ENCODE measurements at places on chromosomes 2 and 18.

DNA sequence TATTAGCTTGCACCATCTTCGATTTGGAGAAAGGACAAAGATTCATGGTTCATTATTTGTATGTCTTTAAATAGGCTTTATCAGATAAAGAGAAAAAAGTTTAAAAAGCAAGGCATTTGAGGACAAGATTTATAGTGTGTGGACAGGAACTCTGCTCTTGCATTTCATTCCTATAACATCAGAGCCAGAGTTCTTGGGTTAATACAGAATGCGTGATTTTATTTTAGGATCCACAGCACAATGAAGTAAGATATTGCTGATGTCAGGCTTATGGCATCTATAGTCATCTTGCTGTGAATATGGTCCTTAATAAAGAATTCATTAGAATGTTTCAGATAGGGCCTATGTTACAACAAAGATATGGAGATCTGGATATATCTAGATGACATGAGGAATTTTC is 19.7 kb downstream of the RASGRP3 start:
- peak; percentile 84 for DNase-seq

GRCh38 chr18:76721207-76721996 is 101.0 kb upstream of the ZNF236 start:
- DNase-seq = no peak

DNA sequence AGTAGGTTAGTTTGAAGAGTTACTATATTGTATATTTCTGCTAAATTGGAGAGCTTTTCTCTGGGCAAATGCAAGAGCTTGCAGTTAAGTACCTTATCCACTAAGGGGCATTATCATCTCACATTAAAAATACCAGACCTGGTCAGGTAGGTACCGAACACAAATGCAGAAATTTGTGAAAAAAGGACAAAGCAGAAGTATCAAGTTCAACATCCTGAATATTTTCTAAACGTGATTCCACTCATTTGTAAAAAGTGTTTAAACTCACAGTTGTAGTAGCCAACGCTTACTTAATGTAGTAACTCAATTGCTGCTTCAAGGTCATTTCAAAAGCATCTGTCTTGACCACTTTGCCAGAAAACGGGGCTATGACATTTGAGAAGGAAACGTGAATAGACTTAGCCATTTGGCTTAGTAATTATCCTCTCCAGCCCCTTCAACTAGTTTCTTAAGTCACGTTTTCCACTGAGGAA is 52.1 kb downstream of the CYRIA start:
- DNase-seq = no peak

DNA sequence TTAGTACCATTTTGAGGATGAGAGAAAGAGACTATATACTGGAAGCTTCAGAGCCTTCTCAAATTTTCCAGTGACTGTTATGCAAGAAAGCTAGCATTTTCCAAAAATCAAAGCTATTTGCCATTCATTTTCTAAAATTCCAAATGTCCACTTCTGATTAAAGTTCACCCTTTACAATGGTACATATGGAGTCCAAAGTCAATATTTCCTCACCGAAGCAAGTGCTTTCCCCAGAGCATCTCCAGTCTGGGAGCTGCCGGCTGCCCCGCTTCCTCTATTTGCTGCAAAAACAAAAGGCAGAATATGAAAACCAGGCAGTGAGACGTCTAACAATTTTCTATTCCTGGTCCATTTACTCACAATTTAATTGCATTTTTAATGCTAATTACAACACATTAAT is 302.0 kb upstream of the CCDC68 start:
- DNase-seq = no peak

- no peak for DNase-seq
Measured at GRCh38 chr2:236512267-236512666, 57.4 kb upstream of the ACKR3 start.
